Suppressor macrophage (primary cell): ENCODE measurements at places on chromosomes 4 and X.
A peak's percentile ranks its signal among the peaks of the same experiment; 100 is the strongest.

DNA sequence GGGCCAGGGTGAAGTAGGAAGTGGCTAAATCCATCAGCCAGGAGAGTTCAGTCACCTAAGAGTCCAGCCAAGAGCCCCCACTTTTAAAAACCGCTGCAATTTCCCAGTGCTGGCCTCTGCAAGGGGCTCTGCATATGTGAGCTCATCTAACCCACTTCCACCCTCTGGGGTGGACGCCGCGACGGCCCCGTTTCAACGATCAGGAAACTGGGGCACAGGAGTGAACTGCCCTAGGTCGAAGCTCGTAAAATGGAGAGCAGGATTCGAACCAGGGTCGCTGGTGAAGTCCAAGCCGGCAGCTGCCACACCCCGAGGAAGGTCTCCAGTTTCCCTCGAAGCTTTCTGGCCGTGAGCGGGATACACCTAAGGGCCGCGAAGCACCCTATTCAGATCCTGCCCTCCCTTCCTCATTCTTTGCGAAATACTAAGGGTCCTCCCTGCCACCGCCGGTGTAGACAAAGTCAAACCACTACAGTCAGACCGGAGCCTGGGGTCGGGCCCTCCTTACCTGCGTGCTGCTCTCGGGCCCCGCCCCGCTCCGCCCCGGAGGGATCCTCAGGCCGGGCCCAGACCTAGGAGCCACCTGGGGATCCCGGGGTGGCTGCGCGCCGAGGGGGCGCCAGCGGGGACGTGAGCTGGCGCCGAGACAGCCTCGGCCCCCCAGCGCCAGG is 446 bp downstream of the EVC2 start:
- DNase-seq, result no peak

- no peak for DNase-seq
Measured at GRCh38 chr4:169634975-169635374, 14.6 kb downstream of the CLCN3 start.

DNA sequence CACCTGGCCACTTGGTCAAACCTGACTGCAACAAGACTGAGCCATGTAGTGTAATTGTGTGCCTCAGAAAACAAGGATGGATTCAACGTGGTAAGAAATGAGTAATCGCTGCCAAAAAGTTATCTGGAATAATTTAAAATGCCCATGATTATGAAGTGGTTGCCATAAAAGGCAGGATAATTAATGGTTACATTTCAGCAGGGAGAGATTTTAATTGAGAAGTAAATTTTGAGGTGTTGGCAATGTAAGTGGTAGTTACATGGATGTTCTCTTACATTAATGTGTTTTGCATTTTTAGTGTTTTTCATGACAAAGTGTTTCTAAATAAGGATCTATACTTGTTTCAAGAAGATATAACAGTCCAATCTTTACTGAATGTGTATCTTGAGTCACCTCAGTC is 15.7 kb downstream of the HAUS3 start:
- DNase-seq, result no peak

- DNase-seq, result peak; percentile 72
Measured at GRCh38 chr4:158172261-158173258, at the start of gene GASK1B. TSS of gene GASK1B (minus strand) at chr4:158173025. CDS start at chr4:158171375, 1,650 bp downstream.

DNA sequence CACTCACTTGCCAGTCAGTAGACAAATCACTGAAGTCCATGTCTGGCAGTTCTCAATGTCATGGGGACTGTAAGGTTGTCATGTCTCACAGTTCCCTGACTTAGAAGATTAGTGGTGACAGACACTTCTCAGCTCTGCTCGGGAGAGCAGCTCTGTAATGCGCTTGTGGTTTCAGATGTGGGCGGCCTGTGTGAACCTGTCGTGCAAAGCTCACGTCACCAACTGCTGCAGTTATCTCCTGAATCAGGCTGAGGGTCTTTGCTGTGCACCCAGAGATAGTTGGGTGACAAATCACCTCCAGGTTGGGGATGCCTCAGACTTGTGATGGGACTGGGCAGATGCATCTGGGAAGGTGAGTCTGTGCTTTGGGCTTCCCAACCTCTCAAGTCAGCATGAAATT is at the start of gene IL9R:
Gene IL9R, plus strand, starts transcription at position 261 of the 400 bp plus-strand sequence. Its CDS starts 64 bp downstream, at position 325.
- peak; percentile 7 for DNase-seq

GRCh38 chr4:186148336-186148975 is 42.9 kb upstream of the CYP4V2 start:
- DNase-seq, result no peak

DNA sequence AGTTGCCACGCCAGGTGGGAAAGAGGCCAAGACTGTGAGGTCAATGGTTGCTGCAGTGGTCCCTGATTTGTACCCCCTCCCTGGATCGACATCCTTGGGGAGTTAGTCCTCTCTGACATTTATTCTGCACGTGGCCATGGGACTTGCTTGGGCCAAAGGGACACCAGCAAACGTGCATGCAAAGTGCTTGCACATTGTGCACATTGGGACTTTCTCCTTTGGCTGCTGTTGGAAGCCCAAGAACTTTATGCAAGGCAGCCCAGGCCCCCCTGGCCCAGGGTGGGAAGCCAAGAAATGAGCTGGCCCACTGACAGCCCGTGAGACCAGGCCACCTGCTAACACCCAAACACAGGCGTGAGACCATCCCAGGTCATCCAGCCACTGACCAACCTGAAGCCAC is 38.1 kb downstream of the SLC2A9 start:
- no peak for DNase-seq

DNA sequence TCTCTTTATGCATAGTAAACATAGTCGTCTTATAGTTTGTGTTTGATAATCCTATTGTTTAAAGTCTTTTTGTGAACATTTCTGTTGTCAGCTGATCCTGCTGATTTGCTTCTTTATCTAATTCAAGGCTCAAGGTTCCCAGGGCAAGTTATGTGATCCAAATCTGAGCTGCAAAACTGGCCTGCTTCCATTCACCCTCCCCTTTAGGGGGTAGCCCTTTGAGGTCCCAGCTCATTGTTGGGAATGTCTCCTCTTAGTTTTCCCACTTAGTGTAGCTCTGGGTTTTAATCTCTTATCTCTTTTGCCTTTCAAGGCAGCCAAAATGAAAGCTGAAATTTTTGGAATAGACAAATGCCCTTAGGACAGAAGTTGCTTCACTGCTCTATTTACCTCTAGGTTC is 40.2 kb upstream of the MAGED1 start:
- DNase-seq, result no peak

DNA sequence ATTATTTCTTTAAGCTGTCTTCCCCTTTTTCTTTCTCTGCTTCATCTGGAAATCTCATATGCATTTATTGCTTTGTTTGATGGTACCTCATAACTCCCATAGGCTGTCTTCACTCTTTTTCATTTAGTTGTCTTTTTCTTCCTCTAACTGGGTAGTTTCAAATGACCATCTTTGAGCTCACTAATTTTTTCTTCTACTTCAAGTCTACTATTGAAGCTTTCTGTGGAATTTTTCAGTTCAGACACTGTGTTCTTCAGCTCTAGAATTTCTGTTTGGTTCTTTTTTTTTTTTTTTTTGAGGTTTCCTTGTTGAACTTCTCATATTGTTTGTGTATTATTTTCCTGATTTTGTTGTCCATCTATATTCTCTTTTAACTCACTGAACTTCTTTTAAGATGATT is 23.0 kb downstream of the CASK start:
- no peak for DNase-seq

DNA sequence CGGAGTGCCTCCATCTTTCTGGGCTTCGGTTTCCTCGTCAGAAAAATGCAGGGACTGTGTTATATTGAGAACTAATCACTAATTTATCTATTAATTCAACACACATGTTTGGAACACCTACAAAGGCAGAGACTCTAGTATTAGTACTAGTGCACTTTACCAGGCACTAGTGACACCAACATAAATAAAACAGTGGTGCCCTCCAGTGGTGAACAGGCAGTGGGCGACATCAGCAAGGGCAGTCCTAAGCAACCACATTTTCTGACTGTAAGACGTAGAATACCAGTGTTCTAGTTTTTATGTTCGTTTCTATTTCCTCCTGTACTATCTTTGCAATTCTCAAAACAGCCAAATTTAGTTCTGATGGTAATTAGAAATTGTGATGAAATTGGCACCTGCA is 69.1 kb upstream of the UCP1 start:
- DNase-seq, result peak; percentile 47

- no peak for DNase-seq
Measured at GRCh38 chr4:8589823-8590545, 2.6 kb upstream of the CPZ start.

- DNase-seq, result no peak
Measured at GRCh38 chr4:72338060-72338459, 231.0 kb downstream of the ADAMTS3 start.

GRCh38 chrX:68938244-68939004 is 109.6 kb downstream of the EFNB1 start:
- no peak for DNase-seq

GRCh38 chr4:180189666-180190065 is 2053.5 kb upstream of the TENM3 start:
- DNase-seq, result no peak

DNA sequence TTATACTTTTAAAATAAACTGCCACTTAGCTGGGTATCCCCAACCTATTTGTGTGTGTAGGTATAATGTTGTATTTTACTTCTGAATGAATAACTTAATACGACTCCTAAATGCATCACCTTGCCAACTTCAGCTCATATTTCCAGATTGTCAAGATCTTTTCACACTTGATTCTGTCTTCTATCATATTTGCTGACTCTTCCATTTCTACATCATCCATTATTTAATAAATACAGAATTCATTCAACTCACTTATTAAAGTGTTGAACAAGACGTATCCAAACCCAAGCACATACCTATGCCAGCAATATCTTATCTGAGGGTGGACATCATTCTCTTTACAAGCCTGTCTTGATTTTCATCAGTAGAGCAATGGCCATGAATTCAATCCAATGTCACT is 91.2 kb upstream of the FAM47C start:
- no peak for DNase-seq

DNA sequence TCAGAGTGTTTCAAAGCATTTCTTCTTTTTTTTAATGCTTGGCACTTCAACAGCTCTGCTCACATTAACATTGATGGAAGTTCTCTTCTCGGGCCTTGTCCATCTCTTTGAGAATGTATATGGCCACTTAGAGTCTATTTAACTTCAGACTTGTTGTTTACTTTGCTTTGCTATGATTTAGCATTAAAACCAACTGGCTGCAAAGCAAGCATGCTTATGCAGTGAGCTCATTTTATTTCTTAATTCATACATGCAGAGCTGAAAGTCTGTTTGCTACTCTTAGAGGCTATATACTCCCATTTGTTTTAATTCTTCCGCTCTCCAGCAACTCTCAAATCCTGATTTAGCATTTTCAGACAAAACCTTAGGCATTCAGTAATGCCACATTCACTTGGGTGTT is 107.6 kb upstream of the PACRGL start:
- no peak for DNase-seq

GRCh38 chrX:134782796-134783195 is 124.5 kb upstream of the PLAC1 start:
- DNase-seq, result peak; percentile 12
